ENCODE measurements at places on chromosomes 4 and X.

DNA sequence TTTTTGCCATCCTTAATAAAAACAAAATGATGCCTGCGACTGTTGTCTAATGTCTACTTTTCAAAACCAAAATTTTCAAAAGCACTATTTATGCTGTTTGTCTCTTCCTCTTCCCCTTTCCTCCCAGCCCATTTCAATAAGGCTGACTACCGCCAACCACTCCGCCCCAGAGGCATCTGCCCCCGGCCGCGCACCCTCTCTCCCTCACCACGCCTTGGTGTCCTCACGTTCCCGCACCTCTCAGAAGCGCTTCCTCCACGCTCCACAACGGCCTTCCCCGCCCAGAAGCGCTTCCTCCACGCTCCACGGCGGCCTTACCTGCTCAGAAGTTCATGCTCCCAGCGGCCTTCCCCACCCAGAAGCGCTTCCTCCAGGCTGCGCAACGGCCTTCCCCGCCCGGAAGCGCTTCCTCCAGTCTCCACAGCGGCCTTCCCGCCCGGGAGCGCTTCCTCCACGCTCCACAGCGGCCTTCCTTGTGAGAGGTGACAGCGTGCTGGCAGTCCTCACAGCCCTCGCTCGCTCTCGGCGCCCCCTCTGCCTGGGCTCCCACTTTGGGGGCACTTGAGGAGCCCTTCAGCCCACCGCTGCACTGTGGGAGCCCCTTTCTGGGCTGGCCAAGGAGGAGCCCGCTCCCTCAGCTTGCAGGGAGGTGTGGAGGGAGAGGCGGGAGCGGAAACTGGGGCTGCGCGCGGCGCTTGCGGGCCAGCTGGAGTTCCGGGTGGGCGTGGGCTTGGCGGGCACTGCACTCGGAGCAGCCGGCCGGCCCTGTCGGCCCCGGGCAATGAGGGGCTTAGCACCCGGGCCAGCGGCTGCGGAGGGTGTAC is 490.4 kb upstream of the ZFP42 start:
- no peak for DNase-seq

DNA sequence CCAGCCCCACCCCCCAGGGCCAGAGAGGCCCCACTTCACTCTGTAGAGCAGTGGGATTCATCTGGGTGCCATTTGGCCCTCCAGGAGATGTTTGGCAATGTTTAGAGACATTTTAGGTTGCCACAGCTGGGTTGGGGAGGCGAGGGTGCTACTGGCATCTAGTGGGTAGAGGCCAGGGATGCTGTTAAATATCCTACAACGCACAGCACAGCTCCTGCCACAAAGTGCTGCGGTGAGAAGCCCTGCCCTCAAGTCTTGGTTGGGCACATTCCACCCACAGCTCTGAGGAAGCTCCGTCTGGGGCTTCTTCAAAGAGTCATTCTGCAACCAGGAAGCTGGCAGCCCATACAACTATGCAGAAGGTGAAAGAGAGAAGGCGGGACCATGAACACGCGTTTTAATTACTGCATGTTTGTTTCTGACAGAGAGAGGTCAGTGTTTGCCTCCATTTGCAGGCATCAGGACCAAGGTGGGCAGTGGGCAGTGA is 48.1 kb upstream of the FAM9C start:
- peak; percentile 71 for DNase-seq

DNA sequence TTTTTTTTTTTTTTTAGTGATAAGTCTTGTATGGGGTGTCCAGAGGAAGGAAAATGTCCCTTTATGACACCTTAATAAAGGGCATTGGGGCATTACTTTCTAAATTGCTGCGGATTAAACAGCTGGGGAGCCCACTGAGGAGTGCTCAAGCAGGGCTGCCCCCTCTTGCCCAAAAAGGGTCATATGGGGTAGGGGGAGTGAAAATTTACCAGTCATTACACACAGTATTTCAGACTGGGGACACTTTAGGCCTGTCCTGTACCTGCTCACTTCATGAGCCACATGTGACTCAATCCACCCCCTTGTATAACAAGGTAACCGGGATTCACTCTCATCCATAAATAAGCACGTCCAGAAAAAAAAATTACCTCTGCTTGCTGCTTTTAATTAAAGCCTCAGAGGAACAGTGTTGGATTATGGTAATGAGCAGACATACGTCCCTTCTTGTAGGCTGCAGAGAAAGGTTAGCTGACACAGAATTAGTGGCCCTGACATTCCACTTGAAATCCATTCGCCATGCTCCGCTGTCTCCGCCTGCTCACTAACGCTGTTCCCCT is 1.8 kb downstream of the PRDM8 start:
- DNase-seq = no peak

DNA sequence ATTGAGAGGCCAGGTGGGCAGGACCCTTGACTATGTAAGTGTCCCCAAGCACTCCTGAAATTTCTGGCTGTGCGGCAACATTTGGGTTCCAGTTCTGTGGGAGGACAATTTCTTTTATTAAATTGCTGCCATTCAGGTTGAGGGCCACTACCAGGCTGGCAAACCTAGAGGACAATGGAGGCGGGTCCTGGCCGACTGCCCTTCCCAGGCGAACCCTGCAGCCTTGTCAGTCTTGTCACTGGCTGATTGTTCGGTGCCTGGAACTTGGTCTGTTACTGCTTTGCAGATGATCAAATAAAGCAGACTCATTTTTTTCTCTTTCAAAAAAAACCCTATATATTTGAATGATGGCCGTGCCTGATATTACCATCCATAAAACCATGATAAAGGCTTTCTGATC is 6.6 kb upstream of the TMEM128 start:
- DNase-seq = no peak

DNA sequence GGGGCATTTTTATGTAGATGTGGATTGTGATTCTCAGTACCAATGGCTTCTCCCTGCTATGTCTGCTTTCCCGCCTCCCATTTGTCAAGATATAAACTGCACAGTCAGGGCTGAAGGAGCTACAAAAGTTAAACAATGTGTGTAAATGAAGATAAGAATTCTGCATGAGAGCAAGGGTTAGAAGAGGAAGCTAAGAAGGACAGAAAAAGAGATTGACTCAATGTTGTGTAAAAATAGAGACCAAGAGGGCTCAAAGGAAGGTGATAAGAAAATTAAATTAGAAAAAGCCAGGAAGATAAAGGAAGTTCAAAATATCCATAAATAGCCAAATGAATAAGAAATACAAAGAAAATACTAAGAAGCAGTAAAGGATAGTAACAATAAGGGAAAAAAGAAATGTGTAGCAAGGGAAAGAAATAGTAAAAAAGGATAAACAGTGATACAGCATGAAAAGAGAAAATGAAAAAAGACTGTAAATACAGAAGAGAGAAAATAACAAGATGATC is 82.5 kb downstream of the AMELX start:
- DNase-seq = no peak

- no peak for DNase-seq
Measured at GRCh38 chr4:42995343-42995944, 102.9 kb downstream of the GRXCR1 start.

DNA sequence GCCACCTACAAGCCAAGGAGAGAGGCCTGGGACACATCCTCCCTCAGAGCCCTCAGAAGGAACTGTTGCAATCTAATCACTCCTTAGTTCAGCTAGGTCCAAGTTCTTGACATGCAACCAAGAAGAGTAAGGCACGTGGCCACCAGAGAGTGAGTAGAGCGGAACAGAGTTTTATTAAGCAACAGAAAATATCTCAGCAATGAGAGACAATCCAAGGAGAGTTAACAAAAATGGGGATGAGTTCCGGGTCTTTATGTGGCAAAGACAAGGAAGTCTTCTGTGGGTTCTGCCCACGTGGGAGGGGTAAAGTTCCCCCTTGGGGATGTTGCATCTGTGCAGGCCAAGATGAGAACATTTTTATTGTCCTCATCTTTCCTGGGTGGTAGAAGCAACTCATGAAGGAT is 38.5 kb upstream of the PROM1 start:
- no peak for DNase-seq

DNA sequence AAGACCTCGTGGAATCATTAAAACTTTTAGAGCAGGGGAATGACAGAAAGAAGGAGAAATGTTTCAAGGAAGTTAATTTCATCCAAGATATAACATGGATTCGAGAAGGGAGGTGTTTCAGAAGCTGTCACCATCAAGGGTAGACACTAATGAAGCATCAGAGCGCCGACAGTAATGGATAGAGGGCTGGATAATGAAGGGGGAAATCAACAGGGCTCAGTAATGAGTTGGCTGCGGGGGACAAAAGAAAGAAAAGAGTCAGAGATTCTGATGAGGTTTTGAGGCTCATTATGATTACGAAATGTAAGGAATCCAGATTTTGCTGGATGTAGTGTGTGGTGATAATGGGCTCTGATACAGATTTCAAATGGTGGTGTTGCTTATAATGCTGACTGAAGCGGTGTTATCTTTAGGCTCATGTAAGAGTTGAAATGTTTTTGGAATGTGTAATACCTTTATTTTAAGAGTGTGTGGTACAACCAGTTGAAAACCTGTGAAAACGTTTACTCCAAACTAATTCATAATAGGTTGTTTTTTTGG is 39.3 kb upstream of the TENM3 start:
- DNase-seq = no peak

DNA sequence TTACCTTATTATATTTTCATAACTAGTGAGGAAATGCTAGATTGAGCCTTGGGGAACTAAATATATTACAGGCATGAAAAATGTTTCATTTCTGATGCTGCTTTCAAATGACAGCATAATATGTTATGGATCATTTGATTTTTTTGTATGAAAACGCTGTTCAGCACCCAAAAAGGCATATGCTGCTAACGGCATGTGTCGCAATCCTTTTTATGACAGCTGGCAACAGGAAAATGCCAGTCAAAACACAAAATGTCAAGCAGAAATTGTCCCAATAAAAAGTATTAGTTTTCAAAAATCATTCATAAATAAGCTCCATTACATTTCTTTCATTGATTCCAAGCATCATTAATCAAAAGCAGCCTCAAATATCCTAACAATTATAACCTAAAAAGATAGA is 1244.5 kb downstream of the PCDH7 start:
- no peak for DNase-seq

DNA sequence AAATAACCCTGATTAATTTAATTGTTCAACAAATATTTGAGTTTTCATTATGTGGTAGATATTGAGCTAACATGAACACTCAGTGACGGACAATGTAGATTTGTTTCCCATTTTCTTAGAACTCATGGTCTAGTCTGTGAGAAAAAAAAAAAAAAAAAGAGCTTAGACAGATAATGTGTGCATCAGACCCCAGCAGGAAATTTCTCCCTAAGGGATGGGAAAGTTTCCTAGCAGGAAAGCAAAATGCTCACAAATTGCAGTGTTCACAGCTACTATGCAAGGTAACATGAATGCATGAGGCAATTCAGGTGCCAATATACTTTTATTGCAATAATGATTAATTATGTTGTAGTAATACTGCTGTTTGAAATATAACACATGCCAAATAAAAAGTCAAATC is 843.2 kb upstream of the SLIT2 start:
- DNase-seq = no peak

DNA sequence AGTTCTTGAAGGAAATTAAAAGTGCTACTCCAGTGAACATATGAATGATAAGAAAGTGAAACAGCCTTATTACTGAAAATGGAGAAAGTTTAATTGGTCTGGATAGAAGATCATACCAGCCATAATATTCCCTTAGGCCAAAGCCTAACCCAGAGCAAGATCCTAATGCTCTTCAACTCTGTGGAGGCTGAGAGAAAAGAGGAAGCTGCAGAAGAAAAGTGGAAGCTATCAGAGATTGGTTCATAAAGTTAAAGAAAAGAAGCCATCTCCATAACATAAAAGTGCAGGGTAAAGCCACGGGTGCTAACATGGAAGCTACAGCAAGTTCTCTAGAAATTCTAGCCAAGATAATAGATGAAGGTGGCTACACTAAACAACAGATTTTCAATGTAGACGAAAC is 85.5 kb upstream of the ATOH1 start:
- DNase-seq = no peak

GRCh38 chr4:80249144-80249543 is 17.3 kb upstream of the FGF5 start:
- no peak for DNase-seq

DNA sequence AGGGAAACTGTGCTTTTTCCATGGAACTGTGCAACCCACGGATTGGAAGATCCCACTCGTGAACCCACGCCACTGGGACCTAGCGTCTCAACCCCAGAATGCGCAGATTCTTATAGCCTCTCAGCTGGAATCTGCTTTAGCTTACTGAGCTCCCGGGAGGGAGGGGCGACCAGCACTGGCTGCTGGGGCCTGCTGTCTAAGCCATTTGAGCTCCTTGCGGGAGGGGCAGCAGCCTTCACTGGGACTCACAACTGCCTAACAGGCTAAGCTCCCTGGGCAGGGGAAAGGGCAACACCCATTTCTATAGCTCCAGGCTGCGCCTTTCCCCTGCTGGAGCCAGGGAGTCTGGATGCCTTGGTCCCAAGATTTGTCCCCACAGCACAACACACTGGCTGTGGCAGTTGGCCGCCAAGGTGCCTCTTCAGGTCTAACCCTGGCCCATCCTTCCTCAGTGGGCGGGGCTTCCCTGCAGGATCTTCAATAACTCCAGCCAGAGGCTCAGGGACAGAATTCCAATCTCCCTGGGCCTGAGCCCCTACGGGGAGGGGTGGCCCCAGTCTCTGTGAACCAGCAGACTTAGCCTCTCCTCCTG is 451.7 kb upstream of the PITX2 start:
- DNase-seq = no peak

DNA sequence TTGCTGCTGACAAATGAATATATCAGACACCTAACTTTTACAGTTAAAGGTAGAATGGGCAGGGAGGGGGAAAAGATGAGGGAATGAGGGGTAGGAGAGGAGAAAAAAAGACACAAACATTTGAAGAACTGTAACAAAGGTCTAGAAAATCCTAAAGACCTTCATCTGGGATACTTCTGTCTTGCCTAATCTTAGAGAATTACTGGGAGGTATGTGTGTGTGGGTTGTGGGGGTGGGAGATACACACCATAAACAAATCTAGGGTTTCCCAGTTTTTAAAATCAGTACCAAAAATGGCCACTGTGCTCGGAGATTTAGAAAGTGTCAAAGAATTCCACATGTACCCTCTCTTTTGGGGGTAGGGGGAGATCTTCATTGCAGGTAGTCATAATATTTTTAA is 166.7 kb downstream of the SH3KBP1 start:
- DNase-seq = no peak

DNA sequence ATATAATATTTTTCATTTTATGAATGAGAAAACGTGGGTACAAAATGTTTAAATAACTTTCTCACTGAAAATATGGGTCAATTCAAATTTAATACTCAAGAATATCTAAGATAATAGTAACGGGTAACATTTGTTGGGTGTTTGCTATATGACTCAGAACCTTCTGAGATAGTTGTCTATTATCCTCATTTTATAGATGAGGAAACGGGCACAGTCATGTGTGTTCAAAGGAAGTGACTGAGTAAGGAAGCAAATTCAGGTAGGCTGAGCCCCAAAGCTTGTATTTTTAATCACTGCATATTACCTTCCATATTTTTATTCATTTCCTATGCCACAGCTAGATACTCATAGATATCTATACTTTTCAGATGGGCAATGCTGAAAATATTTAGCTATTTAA is 12.2 kb upstream of the CAMK2D start:
- DNase-seq = no peak

Measured in stimulated activated naive CD8-positive, alpha-beta T cell treated with anti-CD3 and anti-CD28 coated beads, Interleukin-15, Interleukin-2, amounts not matched to agents 100 U/mL and 50 U/mL, for 24 hours (primary cell).